ENCODE measurements at places on chromosomes 16 and 17.

GRCh38 chr17:79654350-79654959 is 43.6 kb upstream of the RBFOX3 start:
- no peak for DNase-seq

DNA sequence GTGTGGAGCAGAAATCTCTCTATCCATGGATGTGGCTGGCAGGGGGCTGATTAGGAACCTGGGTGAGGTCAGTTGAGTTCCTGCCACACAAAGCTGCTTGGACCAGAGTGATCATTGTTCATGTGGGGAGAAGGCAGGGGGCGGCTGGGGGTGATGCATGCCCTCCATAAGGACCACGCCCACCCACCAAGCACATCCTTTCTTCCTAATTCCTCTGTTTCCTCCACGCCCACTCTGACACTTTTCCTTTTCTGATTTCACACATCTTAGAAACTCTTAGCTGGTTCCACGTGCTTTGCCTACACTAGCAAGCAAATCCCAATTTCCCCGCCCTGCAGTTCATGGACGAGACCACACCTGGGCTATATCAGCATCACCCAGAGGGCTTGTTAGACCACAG is 108.5 kb downstream of the SDK2 start:
- no peak for DNase-seq

DNA sequence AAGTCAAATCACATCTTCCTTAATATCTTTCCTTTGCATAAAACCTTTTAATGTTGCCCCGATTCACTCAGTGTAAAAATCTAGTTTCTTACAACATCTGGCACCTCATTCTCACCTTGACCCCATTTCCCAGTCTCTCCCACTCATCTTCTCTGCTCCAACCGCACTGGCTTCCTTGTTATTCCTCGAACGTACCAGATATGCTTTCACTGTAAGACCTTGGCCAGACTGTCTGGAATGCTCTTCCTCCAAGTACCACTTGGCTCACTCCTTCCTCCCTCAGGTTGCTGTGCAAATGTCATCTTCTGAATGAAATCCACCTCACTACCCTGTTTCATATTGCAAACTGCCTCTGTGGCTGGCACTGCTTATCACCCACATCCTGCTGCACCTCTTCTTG is 433.6 kb downstream of the HAPSTR1 start:
- no peak for DNase-seq

DNA sequence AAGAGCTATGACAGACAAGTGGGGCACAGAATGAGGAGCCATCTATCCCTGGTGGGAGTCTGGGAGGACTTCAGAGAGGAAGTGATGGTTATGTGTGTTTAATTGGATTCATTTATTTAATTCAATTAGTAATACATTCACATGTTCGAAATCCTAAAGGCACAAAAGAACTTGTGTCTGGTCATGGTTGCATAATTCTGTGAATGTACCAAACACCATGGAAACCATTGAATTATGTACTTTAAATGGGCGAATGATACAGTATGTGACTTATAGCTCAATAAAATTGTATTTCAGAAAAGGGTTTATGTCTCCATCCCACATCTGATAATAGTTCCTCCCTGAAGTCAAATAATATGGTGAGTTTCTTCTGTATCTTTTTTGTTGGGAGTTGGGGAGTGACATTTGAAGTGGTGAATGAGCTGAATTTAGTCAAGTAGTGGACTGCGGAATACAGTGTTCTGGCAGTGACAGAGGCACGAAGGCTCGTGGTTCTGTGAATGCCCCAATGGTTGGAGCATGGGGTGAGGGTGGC is 19.8 kb upstream of the G6PC1 start:
- no peak for DNase-seq

DNA sequence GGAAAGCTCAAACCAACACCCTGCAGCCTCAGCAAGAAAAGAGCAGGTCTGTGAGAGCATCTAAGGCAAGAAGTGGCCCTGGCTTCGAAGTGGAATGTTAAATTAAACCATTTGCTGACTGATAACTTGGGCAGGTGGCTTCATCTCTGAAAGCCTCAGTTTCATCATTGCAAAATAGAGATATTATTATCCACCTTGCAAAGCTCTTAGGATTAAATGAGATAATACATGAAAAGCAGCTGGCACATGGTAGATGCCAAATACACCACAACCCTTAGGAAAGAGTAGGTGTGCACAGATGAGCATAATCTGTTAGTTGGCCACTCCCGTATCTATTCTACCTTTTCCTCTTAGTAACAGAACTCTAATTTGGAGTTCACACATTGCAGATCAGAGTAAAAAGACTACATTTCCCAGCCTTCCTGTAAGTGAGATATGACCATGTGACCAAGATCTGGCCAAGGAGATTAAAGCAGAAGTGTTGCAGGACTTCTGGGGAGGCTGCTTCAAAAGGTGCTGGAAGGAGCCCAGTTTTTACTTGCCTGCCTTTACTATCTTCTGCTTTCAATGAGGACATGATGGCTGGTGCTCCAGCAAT is 288.7 kb downstream of the SOX9 start:
- no peak for DNase-seq

DNA sequence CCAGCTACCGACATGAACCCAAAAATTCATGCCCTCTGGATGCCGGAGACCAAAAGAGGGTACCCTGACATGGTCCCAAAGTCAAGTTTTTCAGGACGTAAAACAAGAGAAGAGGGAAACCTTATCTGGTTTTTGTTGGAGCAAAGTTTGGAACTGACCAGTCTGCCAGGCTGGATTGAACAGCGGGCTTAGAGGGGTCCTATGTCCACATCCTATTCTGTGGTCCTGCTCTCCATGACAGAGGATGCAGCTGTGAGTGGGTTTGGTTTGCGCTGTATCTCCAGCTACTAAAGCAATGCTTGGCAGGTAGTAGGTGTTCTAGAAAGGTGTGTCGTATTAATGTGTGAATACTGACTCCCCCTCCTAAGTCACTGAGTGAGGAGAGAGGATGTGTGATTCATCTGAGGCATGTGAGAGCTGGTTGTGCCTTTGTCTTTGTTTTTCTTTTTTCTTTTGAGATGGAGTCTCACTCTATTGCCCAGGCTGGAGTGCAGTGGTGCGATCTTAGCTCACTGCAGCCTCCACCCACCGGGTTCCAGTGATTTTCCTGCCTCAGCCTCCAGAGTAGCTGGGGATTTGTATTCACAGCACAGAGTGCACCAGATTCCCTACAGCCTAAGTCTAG is 31.0 kb downstream of the PMM2 start:
- no peak for DNase-seq

DNA sequence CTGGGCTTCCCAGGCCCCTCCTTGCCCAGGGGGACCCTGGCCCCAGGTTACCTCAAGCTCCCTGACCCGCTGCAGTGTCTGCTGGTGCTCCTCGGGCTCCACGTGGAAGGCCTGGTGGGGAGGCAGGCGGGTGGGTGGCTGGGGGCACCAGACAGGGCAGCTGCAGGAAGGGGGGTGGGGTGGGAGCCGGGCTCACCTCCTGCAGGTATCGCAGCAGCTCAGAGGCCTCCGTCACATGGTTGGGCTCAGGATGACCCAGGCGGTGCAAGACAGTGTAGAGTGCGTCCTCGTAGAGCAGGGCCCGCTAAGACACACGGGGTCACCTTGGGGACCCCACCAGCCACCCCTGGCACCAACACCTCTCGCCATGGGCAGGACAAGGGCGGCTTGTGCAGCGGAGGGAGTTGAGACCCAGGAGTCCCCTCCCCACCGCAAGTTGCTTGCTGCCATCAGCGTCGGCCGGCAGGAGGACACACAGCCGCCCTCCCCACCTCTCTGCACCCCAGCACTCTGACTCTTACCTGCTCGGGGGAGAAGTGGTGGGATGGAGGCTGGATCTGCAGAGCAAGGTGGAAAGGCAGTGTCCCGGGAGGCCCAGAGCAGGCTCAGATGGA is 1.1 kb downstream of the UNC13D start:
- no peak for DNase-seq

DNA sequence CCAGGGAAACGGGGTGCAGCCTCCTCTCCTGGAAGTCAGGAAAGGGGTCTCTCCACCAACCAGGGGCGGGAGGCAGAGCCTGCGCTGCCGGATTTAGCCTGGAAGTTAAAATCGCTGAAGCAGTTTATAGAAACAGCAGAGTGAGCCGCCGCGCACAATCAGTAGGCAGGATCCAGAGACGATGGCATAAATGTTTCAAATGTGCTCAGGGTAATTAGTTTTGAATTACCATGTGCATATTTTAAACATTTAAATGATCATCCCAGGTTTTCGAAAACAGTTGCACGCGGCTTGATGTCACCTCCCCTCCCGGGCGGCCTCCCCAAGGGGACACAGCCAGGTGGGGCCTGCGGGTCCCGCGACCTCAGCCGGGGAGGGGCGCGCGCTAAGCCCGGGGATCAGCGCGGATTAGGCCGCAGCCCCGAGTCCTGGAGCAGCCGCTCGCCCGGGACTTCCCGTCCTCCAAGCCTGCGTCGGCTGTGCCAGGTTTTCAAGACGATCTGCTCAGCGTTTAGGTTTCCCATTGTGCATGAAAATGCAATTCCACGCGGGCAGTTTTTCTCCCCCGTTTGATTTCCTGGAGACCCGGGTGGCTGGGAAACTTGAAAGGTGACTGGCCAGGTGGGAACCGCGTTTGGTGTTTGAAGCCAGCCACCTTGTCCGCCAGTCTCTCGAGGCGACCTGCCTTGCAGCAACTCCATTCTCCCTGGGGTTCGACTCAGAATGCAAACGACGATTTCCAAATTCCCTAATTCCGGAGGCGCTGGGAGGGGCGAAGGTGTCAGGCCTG is 78.3 kb downstream of the RPA1 start:
- DNase-seq: peak; percentile 25

DNA sequence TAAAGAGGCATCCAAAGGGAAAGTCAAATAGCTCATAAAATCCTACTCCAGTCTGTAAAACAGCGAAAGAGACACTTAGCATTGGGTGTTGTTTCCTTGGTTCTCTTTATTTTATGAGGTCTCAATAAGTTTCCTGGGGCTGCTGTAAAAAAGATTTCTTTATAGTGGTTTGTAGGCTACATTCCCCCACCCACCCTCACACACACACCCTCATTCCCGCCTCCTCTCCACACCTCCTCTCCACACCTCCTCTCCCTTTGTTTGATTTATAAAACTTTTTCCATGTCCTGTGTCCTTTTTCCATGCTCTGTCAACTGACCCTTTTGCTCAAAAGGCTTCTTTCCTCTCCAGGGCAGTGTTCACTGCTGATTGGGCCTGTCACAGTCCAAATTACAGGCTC is 178.9 kb upstream of the SOX9 start:
- no peak for DNase-seq
